ENCODE measurements at places on chromosomes 16 and 17. TPM values are rescaled to one million over a fixed set of nuclear protein-coding genes. Genes with fewer than 3 reads are reported as not detected.

DNA sequence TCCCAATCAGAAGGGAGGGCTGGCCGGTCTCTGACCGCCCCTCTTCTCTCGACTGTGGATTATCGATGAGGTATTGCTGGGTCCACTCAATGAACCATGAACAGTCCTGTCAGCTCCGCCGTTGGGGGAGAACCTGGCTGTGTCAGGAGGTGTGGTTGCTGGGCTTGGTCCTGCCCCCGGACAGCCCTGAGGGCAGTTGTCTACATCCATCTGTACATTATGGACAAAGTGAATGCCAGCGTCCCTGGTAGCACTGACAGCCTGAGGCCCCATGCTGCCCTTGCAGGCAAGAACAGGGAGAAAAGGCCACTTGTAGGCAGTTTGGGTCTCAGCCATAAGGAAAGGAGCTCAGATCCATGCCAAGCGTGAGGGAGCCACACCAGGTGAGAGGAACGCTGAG lies 38.9 kb downstream of the ST3GAL2 start:
- H3K27ac ChIP-seq, result no peak overlapping the region
- DNase-seq, result no peak
- peaks cover 10% of the 10 kb centered on the region for H3K4me1 ChIP-seq

DNA sequence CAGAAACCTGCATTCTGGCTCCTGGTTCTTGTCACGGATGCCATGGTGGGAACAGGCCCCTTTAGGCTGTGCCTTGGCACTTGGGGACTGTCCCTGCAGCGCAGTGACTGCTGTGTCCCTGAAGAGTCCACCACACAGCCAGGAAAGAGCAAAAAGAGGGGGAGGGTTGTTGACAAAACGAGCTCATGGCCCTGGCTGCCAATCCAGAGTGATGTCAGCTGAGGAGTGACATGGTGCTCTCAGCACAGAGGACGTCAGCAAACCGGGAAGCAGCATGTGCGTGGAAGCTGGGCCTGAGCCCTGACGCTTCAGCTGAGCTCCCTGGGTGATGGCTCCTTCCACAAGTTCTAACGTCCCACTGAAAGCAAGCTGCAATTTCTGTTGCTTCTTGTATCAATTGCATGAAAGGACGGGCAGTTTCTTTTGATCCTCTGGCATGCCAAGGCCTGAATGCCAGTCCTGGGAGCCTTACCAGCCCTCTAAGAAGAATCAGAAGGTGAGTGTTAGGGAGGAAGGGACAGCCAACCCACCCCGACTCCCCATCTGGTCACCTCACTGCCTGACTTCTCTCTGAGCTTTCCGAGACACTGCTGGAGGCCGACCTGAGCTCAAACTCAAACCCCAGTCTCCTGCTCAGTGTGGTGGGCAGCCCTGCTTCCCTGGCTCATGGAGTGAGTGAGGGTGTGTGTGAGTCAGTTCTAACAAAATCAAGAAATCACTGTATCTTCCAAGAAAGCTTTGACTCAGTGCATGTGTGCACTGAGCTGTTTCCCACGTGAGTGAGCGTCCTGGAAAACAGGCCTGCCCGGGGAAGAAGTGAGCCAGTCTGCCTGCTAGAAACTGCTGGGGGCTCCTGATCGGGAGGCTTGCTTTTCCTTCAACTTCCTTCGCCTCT lies 14.7 kb upstream of the WNT3 start:
- no peak overlapping the region for H3K4me3 ChIP-seq
- H3K27me3 ChIP-seq, result peaks cover 13% of the 10 kb centered on the region
- no peaks in the 10 kb centered on the region for H3K36me3 ChIP-seq
- DNase-seq, result no peak
- H3K27ac ChIP-seq, result no peak overlapping the region
- peaks cover 34% of the 10 kb centered on the region for H3K4me1 ChIP-seq

- no peaks in the 10 kb centered on the region for H3K36me3 ChIP-seq
- peaks cover 5% of the 10 kb centered on the region for H3K4me1 ChIP-seq
- H3K27ac ChIP-seq, result no peak overlapping the region
Observed at GRCh38 chr17:19464031-19465026, 53.3 kb downstream of the RNF112 start.

DNA sequence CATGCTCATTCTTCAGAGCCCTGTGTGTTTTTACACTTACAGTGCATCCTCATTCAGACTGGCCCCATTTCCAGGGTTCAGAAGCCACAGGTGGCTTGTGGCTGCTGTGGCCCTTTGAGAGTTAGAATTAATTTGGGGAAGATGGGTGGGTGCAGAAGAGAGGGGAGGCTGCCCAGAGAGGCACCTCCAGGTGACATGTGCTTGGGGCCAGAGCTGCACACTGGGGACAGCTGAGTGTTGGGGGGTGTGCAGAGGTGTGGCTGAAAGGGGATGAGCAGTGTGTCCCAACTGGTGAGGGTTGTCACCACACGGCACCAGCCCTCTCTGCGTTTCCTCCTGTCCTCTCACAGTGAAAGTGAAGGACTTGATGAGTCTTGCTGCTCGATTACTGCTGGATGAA lies 6.9 kb upstream of the EIF1 start:
- no peak overlapping the region for H3K4me3 ChIP-seq
- H3K4me1 ChIP-seq, result peaks cover 26% of the 10 kb centered on the region
- H3K27me3 ChIP-seq, result no peaks in the 10 kb centered on the region
- DNase-seq, result no peak
- H3K27ac ChIP-seq, result no peak overlapping the region

DNA sequence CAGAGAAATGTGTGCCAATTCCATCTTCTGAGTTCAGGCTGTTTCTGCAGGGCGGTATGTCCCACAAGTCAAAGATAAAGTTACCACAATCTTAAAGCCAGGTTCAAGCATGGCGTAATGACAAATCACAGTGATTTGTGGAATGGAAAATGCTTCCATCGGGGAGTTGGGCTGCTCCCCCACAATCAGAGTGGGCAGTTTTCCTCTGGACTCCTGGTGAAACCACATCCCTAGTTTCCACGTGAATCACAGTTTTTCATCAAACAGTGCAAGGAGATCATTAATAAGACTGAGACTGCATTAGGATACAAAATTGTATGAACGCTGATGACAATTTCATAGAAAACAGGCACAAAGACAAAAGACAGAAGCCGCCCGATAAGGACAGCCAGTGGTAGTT lies 3.6 kb downstream of the LITAF start:
- DNase-seq, result no peak
- no peaks in the 10 kb centered on the region for H3K36me3 ChIP-seq
- H3K27ac ChIP-seq, result no peak overlapping the region
- H3K27me3 ChIP-seq, result peaks cover 11% of the 10 kb centered on the region

DNA sequence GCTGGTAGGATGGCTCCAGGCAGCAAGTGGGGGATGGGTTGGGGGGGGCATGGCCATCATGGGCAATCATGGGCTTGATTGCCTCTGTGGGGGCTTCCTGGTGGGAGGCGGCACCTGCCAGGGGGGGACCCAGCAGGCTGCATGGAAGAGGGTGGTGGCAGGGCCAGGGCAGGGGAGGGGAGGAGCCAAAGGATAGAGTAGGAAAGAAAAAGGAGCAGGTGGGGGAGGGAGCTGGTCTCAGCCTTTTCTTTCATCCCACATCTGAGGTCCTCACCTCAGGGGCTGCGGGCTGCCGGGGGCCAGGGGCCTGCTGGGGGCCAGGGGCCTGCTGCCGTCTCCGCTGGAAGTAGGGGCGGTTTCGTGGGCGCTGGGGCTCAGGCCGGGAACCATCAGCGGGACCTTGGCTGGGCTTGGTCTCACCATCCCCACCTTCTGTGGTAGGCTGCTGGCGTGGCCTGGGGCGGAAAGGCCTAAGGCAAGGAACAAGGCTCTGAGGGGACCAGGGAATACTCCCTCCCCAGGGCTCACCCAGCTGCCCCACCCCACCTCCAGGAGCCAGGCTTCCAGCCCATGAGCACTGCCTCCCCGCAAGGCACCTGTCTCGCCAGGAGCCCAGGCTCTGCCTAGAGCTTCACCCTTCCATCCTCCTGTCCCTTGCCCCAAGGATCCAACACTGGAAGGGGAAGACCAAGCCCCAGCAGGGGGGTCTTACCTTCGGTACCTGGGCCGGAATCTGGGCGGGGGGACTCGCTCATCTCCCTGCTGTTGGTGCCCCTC lies 5.0 kb downstream of the YBX2 start:
- H3K36me3 ChIP-seq, result no peaks in the 10 kb centered on the region
- no peak overlapping the region for H3K27ac ChIP-seq
- H3K4me1 ChIP-seq, result peaks cover 14% of the 10 kb centered on the region
- H3K27me3 ChIP-seq, result peaks cover 32% of the 10 kb centered on the region
- no peak overlapping the region for H3K4me3 ChIP-seq

DNA sequence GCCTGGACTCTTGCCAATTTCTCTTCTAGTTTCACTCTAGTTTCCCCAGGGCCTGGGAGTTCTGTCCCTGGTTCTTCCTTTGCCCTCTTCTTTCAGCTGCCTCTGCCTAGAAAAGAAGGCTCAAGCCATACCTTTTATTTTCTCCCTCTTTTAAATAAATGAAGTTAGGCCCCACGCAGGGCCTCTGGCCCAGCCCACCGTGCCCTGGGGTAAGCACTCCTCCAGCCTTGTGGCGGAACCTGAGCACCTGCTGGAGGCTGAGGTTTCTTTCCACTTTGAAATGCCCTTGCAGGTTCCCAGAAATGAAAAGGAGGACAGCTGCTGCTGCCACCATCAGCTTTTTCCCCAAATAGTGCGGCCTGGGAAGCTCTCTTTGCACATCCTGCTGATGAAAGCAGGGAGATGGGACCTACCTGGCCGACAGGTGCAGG lies 139.4 kb downstream of the CCDC182 start:
- H3K27me3 ChIP-seq, result no peaks in the 10 kb centered on the region
- H3K4me1 ChIP-seq, result peaks cover 53% of the 10 kb centered on the region

GRCh38 chr17:14792746-14793145 lies 472.4 kb downstream of the PMP22 start:
- H3K4me3 ChIP-seq, result no peak overlapping the region
- no peak for DNase-seq
- H3K27me3 ChIP-seq, result peaks cover 15% of the 10 kb centered on the region

DNA sequence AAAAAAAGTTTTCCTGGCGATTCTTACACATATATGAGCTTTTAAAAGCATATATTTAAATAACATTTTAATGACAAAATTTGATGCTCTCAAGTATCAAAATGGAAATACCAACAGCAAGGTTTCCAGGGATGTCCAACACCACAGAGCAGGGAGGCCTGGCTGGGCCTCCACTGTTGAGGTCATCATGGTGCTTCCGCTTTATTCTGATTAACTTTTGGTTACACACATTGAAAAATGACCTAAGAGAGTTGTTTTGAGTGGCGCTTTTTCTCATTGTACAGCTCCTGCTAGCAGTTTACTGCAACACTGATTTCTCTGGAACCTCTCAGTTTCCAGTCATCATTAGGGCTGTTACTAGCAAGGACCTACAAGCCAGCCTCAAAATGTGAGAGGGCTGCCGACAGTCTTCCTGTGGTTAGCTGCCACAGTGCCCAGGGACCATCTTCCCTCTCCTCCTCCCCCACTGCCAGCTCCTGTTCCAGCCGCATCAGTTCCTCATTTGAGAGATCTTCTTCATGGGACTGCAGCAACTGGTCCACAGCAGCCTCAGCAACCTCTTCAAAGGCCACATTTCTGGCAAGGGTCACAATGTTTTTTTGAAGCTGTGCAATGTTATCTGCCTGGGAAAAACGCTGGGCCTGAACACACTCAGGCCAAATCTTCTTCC lies 21.3 kb downstream of the DEF8 start:
- no peak for DNase-seq
- peaks cover 14% of the 10 kb centered on the region for H3K36me3 ChIP-seq
- H3K27me3 ChIP-seq, result no peaks in the 10 kb centered on the region
- no peak overlapping the region for H3K4me3 ChIP-seq

DNA sequence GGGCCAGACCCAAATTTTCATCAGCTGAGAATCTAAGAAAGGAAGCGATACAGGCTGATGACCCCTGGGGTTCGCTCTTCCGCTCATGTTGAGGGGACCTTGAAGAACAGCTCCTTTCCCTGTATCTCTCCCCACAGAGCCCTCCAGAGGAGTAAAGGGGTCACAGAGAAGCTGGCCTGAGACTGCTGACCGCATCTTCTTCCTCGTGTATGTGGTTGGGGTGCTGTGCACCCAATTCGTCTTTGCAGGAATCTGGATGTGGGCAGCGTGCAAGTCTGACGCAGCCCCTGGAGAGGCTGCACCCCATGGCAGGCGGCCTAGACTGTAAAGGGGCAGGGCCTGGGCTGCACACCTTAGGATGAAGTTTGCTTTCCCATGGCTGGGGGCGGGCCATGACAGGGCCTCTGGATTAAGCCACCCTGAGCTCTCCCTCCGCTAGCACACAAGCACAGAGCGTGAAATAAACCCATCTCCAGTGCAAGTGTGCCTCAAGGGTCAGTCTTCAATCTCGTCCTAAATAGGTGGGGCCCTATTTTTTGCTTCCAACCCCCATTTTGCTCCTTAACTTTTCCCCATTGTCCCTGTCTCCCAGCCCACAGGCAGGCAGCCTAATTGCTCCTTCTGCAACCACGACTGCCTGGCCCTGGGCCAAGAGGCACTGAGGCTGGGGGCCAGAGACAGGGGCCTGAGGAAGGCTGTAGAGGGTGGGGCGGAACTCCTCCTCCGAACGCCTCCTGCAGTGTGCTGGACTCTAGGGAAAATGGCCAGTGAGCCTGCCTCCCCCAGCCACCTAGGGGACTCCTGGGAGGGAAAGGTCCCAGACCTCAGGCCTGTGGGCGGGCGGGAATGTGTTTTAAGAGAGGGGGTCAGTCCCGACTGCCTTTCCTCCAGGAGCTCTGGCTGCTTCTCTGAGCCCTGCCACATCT lies 3.6 kb downstream of the ZACN start:
- no peak overlapping the region for H3K27ac ChIP-seq
- H3K4me3 ChIP-seq, result no peak overlapping the region
- DNase-seq, result no peak
- peaks cover 5% of the 10 kb centered on the region for H3K36me3 ChIP-seq
- H3K4me1 ChIP-seq, result peaks cover 7% of the 10 kb centered on the region
- peaks cover 38% of the 10 kb centered on the region for H3K27me3 ChIP-seq

DNA sequence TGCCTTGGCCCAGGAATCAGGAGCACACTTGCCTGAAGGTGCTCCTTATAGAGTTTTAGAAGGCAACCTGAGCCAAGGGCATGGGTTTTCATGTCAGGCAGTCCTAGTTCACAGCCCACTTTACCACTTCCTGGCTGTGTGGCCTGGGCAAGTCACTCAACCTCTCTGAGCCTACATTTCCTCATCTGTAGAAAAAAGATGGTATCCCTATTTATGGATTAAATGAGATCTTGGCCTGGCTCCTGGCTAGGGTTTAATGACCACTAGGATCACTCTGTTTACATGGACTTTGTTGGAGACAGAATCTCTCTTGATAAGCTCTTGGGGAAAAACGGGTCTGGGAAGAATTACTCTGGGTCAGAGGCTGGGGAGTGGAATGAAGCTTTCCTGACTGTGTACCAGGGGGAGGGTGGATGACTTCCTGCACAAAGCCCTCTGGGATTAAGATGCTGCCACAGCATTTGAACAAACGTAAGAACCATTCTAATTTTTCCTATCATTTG lies 2.3 kb downstream of the MT2A start:
- H3K27ac ChIP-seq, result peak overlapping the region; percentile 77
- peaks cover 57% of the 10 kb centered on the region for H3K27me3 ChIP-seq
- DNase-seq, result no peak
- peaks cover 40% of the 10 kb centered on the region for H3K4me1 ChIP-seq

The KCNG4 gene
- total RNA-seq, result 0.12 TPM

The KRT13 gene
- 1,618 TPM for total RNA-seq

The NPIPA2 gene
- 8.2 TPM for total RNA-seq

The SNX20 gene
- not detected for total RNA-seq

The CEP112 gene
- total RNA-seq, result 18.0 TPM
